ENCODE measurements at places on chromosomes 2 and 18.

- no peak for DNase-seq
These were observed 2.1 kb downstream of the POMC start for GRCh38 chr2:25165992-25166875.

GRCh38 chr2:73175663-73176204, 26.6 kb upstream of the NOTO start:
- DNase-seq, result peak; percentile 51

DNA sequence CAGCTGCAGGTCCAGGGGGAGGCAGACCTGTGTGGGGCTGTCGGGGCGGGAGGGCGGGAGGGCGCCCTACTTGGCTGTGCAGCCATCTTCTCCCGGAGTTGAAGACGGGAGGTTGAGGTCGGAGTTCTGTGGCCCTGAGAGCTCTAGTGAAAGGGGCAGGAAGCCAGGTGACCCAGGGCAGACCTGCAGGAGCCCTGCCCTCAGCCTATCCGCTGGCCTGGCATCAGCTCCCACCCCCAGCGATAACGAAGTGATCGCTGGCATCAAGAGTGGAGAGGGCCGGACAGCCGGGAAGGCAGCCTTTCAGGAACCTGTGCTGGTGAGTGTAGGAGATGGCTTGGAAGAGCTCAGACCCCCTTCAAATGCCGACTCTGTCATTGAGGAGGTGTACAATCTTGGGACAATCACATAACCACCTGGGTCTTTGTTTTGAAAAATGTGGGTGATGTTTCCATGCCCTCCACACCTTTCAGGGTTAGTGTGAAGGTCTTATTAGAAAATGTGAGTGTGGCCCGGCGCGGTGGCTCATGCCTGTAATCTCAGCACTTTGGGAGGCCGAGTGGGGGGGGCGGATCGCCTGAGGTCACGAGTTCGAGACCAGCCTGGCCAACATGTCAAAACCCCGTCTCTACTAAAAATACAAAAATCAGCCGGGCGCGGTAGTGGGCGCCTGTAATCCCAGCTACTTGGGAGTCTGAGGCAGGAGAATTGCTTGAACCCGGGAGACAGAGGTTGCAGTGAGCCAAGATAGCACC, 1.3 kb downstream of the ARHGEF4 start:
- no peak for DNase-seq

DNA sequence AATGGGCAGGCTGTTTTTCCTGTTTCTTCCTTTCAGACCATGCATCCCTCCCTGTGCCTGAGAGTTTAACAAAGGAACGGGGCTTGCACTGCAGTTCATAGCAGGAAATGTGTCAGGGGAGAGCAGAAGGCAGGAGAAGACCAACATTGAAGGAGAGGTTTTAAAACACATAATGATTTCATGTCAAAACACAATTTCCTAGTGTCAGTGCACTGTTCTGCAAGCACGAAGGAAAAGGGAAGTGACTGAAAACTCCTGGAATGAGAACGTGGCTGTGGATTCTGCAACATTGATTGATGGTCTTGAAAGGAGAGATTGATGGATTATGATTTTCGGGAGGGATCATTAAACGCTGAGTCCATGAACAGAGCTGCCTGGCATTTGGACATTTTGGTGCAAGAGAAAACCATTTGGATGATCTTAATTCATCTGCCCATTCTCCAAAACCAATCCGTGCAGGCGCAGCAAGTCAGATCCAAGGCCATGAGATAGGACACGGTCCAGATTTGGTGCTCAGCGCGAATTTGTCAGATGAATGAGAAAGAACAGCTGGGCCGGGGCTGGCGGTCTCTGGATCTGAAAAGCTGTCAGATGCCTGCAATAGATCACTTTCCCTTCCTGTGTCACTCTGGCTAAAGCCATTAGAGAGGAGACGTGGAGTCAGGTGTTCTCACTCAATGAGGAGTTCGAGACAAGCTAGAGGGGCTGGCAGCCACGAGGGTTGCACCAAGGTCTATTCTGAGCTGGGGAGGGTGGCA, 38.4 kb downstream of the C1QL2 start:
- no peak for DNase-seq

- DNase-seq, result no peak
These were observed 84.9 kb downstream of the TPO start for GRCh38 chr2:1498176-1498575.

- no peak for DNase-seq
These were observed 4.6 kb upstream of the C18orf63 start for GRCh38 chr18:74311000-74311399.

DNA sequence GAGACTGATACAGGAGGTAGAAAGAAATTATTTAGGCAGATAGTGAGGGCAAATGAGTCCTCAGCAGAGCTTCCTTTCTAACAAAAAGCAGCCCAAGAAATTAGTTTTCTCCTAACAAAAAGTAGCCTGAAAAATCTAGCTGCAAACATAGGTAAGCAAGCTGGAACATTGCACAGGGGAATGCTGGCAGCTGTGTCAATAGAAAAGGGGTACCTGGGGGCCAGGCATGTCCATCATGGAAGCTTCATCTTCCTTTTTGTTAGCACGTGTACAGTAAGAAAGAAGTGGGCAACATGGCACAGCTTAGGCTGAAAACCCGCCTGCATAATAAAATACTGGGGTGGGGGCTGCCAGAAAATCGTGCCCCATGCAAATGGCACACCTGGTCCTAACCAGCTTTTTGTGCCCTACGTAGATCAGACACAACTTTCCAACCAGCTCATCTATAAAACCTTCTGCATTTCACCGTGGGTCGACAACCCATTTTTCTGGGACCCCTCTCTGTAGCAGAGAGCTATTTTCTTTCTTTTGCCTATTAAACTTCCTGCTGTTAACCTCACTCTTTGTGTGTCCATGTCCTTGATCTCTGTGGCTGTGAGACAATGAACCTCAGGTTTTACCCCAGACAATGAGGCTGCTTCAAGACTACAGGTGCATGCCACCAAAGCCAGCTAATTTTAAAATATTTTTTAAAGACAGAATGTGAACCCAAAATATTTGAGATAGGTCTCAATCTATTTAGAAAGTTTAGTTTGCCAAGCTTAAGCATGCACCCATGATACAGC, 6.6 kb upstream of the MTHFD2 start:
- DNase-seq, result no peak

DNA sequence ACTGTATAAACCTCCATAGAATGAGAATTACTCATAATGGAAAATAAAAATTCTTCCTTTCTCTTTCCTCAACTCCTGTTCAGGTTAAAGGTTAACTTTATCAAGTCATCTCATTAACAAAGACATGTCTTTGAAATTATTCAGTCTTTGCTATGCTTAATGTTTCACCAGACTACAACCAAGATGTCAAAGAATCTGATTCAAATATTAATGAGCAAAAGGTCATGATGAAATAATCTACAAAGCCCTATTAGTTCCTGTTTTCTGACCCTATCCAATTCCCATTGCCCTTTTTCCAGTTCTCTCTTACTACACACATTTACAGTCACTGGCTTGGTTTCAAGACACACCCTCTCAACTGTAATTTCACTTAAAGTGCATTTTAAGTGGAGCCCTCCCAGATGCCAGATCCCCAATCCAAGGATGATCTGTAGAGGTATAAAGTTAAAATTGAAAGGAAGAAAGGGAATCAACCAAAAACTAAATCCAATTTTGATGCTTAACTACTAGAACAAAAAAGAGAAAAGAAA, 246.9 kb upstream of the CYP26B1 start:
- DNase-seq, result no peak

DNA sequence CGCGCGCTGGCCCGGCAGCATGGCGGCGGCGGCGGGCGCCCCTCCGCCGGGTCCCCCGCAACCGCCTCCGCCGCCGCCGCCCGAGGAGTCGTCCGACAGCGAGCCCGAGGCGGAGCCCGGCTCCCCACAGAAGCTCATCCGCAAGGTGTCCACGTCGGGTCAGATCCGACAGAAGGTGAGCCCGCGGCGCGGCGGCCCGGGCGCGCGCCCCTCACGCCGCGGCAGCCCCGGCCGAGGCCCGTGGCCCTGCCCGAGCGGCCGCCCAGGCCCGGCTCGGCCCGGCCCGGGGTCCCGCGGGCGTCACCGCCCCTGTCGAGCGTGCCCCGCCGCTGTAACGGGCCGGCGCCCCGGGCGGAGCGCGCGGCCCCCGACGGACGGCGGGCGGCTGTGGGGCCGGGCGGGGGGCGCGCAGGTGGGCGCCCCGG, 218 bp downstream of the DGKD start:
- no peak for DNase-seq

- no peak for DNase-seq
These were observed 360.8 kb downstream of the RBM43 start for GRCh38 chr2:150900913-150901312.

DNA sequence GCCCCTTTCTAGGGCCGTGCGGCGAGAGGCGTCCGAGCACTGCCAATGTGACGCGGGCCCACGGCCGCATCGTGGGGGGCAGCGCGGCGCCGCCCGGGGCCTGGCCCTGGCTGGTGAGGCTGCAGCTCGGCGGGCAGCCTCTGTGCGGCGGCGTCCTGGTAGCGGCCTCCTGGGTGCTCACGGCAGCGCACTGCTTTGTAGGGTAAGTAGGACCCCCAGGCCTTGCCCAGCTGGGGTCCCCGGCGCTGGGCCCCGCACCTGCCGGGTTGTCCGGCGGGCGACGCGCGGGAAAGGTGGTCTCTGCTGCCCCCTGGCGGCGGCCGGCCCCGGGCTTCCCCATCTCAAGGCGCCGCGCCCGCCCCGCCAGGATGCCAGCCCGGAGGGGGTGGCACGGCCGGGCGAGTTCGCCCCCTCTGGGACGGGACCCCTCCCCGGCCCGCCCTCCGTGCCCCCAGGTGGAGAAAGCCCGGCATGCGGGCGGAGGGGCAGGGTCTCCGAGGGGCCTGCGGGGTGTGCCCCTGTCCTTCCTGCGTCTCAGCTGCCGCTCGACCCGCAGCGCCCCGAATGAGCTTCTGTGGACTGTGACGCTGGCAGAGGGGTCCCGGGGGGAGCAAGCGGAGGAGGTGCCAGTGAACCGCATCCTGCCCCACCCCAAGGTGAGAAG, 1.9 kb downstream of the PRSS56 start:
- DNase-seq, result peak; percentile 66

DNA sequence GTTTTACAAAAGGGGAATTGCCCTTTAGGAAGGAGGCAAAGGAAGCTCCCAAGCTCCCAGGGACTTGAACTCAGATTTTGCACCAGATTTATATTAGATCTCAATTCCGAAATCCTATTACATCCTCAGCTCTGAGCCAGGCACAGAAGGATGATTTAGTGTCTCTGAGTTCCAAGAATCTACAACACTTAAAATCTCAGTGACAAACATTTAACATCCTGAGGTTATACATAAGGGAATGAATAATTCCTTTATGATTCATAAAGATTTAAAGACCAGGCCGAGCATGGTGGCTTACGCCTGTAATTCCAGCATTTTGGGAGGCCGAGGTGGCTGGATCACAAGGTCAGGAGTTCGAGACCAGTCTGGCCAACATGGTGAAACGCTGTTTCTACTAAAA, 16.5 kb upstream of the SLC20A1 start:
- DNase-seq, result no peak

DNA sequence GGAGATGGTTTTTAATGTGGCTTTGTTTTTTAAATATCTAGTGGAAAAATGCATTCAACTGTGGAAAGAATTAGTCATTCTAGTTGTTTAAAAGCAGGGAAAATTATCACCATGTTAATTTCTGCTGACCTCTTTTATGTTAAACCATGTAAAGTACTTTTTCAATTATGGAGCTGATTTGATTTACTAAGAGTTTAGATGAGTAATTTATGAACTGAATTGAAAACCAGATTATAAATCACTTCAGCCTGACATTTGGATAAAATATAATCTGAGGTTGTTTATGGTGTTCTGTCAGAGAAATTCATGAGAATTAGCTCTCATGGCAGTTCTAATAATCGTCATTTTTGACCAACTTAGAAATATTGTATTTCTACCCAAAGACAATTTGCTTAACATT, 11.6 kb downstream of the ITGA4 start:
- no peak for DNase-seq

GRCh38 chr18:11526675-11527074, 82.7 kb upstream of the SLC35G4 start:
- no peak for DNase-seq

DNA sequence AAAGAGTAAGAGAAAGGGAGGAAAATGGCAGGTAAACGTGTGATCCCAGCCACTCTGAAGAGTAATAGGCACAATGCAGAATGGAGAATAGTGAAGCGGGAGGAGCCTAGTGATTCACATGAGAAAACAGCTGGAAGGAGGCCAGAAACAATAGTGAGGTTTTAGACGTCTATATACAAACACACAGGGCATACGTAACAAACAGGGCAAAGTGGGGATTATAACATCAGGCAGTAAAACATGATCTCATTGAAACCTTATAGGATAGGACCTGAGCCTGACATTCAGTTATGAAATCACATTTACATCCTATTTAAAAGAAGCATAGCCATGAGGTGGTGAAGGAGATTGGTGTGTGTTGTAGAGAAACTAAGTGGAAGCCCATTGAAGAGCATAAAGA, 33.0 kb upstream of the GATA6 start:
- no peak for DNase-seq

- DNase-seq, result no peak
These were observed 145.9 kb downstream of the ACKR3 start for GRCh38 chr2:236715491-236715961.

DNA sequence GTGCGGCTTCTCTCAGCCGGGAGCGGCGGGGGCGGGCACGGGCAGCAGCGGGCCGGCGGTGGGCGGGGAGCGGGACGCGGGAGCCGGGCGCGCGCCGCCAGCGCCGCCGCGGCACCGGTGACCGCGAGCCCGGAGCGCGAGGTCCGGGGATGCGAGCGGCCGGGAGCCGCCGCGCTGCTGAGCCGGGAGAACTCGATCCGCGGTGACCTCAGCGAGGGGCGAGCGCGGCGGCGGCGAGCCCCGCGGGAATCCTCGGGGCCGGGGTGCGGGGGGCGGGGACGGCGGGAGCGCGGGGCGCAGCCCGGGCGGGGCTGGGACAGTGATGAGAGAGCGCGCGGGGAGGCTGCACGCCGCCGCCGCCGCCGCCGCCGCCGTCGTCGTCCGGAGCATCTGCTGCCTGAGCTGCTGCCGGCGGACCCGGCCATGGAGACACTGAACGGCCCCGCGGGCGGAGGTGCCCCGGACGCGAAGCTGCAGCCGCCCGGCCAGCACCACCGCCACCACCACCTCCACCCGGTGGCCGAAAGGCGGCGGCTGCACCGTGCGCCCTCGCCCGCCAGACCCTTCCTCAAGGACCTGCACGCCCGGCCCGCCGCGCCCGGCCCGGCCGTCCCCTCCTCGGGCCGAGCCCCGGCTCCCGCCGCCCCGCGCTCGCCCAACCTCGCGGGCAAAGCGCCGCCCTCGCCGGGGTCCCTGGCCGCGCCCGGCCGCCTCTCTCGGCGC, at the start of gene MTCL1:
Gene MTCL1 (plus strand): TSS at position 319 of the 723 bp plus-strand sequence. CDS start 105 bp downstream, at position 424.
- DNase-seq, result no peak

GRCh38 chr18:24006712-24007313, 7.7 kb upstream of the TTC39C start:
- DNase-seq, result no peak

- DNase-seq, result no peak
These were observed 47.2 kb downstream of the PRKRA start for GRCh38 chr2:178403671-178404306.

GRCh38 chr2:206273905-206274304, 558 bp upstream of the ZDBF2 start:
- no peak for DNase-seq

Measured in activated CD8-positive, alpha-beta memory T cell treated with anti-CD3 and anti-CD28 coated beads for 48 hours (primary cell).